NCI-H82 (cell line): ENCODE measurements at places on chromosomes 12 and 14.

DNA sequence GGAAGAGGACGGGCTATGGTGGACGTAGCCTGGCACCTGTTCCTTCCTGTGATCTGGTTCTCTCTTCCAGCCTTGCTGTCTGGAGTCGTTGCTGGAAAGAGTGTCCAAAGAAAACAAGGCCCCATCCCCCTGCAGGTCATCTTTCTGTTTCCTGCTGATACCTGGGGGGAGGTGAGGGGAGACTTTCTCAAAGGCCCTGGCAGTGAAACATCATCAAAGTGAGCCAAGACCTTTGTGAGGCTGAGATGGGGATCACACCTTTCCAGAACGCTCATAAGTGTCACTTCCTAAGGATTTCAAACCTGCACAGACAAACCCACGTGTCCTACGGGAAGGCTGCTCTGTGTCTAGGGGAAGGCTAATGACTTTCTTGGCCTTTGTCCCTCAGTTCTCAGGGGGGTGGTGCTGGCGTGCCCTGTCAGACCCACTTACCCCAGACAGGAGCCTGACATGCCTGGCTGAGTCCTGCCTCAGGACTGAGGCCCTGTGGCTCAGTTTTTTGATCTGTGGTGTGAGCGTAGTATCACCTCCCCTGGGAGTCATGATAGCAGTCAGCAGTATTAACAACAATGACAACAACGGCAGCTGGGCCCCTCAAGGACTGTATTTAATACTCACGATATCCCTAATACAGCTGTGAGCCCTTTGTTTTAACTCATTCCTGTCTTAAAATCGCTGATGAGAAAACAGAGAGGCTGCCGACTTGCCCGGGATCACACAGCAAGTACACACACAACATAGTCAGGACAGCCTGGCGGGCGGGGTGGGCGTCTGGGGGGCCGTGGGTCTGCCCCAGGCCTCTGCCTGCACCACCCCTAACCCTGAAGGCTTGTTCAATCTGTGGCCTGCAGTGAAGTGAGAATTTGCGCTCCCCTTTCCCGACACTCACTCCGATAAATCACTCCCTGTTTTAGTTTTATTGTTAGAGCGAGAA, 235.2 kb downstream of the SLC41A2 start:
- peak; percentile 81 for DNase-seq

GRCh38 chr12:11837216-11837934, 187.9 kb downstream of the ETV6 start:
- no peak for DNase-seq

- no peak for DNase-seq
Measured at GRCh38 chr12:32586390-32586789, 92.7 kb upstream of the DNM1L start.

GRCh38 chr12:111430433-111431353, 25.0 kb downstream of the SH2B3 start:
- DNase-seq = no peak

DNA sequence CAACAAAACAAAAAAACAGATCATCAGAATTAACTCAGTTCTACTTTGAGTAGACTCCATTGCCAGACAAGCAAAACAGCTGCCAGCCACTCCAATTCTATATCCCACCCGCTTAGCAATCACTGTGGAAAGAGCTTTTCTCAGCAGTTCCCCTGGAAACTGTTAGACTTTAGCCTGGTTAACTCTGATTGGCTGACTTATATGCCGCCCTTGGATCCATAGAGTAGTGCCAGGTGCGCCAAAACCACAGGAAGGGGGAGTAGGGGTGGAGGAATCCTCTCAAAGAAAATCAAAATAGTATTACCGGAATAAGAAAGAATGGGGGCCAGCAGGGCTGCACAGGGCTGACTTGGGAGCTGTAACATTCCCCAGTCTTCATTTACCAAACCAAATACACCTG, 5.4 kb upstream of the EML5 start:
- peak; percentile 56 for DNase-seq
